ENCODE measurements at places on chromosomes 12 and 14.

GRCh38 chr14:87306409-87307168, 686.4 kb downstream of the GALC start:
- no peak for DNase-seq

- no peak for DNase-seq
Measured at GRCh38 chr12:50933459-50934124, 18.8 kb upstream of the HIGD1C start.

DNA sequence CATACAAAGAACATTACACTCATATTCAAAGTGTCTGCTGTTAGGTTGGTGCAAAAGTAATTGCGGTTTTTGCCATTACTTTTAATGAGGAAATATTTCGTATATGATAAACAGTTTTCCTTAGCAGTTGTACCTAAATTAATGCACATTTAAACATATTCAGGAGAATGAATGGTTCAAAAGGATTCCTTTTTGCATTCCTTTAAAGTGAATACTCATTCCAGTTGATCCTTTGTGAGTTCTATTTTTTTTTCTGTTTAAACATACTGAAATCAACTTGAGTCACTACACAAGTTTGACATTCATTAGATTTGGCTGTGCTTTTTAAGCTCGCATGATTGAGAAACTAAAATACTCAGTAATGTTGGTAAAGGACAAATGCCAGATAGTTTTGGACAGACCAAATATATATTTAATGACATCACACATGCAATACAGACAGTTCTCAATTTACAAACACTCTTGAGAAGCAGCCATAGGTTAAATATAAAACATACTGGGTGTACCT, 13.8 kb upstream of the SLC38A2 start:
- DNase-seq, result no peak

- no peak for DNase-seq
Measured at GRCh38 chr12:69602954-69603353, 7.8 kb downstream of the LRRC10 start.

DNA sequence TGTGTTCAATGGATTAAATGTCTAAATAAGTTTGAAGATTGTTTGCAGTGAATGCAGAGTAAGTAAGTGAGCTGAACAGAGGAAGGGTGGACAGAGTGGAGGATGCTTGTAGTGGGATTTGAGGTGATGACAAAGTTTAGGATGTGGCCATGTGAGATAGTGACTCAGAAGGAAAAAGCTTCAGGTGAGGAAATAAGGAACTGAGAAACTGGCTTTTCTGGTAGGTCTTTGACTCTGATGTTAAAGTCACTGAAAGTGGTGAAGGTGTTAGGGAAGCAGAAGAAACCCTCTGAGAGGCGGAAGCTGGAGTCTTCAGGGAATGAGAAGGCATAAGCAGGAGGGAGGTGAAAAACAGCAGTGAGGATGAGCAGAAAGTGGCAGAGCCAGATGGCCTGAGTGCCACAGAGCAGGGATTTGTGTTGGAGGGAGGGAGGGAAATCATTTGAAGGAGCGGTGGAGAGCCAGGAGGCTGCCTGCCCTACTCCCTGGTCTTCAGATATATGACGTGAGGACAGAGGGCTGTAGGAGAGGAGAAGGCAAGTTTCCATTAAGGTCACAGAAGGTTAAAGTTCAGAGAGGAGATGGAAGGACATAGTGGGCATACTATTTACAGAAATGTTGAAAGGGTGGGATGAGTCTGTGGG, 24.8 kb downstream of the RGS6 start:
- no peak for DNase-seq

GRCh38 chr14:105220699-105221597, 27.4 kb upstream of the BTBD6 start:
- DNase-seq, result no peak

DNA sequence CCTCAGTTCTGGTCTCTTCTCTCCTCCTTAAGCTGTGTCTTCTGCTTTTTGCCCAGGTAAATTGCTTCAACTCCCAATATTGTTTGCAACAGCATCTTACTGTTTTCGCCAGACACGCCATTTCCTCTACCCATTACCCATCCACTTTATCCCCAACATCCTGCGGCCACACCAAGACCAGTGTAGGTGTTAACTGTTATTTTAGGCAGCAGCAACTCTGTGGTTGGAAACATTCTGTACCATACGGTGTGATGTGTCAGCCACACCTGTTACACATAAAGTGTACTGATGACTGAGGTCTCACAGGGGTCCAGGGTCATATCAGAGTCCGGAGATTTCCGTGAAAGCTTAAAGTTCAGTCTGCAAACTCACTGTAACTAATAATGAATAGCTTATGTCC, 21.8 kb upstream of the KLRD1 start:
- DNase-seq, result no peak

- DNase-seq, result no peak
Measured at GRCh38 chr12:65051218-65051617, 69.9 kb downstream of the WIF1 start.

GRCh38 chr12:4116251-4117111, 157.1 kb upstream of the CCND2 start:
- no peak for DNase-seq

- DNase-seq, result no peak
Measured at GRCh38 chr14:61179796-61180398, 101.2 kb downstream of the TMEM30B start.

DNA sequence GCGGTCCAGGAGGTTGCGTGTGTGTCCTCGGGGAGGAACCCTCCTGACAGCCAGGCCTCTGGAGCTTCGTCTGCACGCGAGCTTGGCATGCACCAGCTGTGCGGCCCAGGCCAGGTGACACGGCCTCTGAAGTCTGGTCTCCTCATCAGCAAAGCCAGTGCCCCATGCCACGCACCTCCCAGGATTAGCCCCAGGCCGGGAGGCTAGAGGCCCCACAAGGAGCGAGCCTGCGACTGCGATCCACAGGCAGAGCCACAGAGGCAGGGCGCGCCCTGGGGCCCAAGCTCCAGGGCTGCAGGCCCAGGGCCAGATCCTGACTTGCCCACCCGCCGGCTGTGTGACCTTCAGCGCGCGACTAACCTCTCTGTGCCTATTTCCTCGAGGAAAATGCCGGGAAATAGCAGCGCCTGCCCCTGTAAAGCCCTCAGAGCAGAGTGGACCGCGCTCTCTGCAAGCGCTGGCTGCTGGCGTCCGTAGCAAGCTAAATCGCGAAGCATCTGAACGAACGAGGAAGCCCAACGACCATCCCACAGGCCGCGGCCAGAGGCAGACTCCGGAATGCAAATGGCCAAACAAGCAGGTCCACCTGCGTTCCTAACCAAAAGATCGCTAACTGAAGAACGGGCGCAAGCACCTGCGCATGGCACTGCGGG, 492 bp upstream of the BTBD6 start:
- DNase-seq, result no peak

GRCh38 chr14:23704890-23705289, 68.7 kb downstream of the DHRS2 start:
- DNase-seq, result no peak

- DNase-seq, result no peak
Measured at GRCh38 chr12:2013527-2014223, 9.4 kb upstream of the DCP1B start.

GRCh38 chr12:57319678-57320469, 68.9 kb upstream of the STAC3 start:
- no peak for DNase-seq

DNA sequence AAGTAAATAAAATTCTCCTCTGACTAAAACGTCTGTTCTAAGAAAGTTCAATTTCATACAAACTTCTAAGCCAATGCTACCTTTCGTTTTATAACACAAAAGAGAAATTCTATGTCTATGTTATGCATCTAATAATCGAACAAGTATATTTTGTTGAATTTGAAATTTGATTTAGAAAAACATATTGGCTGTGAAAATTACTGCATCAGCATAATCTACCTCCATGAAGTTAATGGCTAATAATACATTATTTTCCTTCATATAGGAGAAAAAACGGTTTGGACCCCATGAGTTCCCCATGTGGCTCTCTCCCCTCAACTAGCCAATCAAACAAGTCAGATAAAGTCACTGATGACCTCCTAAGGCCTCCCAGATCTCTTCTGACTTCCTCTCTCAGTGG, 106.5 kb downstream of the KCNH5 start:
- no peak for DNase-seq

DNA sequence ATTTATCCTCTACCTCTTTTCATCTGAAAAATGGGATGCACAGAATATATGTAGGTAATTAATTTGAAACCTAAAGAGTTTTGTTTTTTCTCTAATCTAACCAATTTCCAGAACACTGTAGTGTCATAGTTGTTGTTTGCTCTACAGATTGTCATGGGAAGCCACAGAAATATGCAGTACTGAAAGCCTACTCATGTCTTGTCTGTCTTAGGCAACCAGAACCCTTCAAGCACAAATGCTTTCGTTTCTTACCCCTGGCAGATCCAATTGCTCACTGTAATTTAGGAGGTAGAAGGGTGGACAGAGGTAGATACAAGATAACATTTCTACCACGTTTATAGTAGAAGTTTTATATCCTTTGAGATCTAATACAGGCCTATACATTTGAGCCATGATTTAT, 330.2 kb upstream of the NOVA1 start:
- no peak for DNase-seq

DNA sequence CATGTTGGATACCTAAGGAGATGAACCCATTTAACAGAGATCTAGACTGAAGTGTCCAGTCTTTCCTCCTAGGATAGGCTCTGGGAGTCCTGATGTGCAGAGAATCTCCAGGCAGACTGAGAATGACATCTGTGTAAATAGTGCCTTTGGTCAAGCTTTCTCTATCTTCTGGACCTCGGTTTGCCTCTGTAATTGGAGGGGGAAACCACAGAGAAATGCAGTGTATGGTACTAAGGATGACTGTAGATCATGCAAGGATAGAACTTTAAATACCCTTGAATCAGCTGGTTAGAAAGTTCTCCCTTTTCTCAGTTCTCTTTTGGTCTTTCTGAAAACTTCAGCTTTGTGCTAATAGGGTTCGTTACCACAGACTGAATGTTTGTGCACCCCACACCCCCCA, 112.2 kb downstream of the PTPN11 start:
- no peak for DNase-seq

DNA sequence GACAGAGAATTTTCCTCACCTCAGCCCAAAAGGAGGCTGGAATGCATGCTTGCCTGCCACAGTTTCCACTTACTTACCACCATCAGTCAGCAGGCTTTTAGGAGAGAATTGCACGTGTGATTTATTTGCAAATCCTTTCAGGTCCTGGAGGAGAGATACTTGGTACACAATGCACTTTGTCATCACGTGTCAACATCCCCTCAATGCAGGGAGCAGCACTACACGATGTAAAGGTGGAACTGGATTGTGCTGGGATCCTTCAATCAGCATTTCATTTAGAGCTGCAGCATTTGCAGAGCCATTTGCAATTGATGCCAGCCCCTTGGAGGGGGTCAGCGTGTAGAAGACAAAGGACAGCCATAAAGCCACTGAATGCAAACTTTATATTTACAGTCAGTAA, 218.1 kb downstream of the GLT1D1 start:
- DNase-seq, result no peak

DNA sequence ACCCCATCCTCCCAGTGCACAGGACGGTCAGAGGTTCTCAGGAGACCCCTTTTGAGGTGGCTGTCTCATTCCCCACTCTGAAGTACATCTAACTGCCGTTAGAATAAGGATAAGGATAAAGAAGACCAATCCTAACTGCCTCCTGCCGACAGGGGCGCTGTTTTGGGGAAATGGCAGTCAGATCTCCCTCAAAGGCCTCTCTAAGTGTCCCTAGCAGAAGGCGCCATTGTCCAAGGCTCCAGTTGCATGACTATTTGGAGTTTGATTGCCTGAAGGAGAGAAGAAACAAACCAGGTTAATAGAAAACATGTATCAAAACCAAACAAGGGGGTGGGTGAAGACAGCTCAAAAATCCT, 29.1 kb upstream of the KLRB1 start:
- DNase-seq, result no peak

GRCh38 chr14:51546603-51547258, 105.0 kb upstream of the FRMD6 start:
- DNase-seq, result no peak

GRCh38 chr12:76020731-76021672, 10.6 kb downstream of the PHLDA1 start:
- peak; percentile 33 for DNase-seq

DNA sequence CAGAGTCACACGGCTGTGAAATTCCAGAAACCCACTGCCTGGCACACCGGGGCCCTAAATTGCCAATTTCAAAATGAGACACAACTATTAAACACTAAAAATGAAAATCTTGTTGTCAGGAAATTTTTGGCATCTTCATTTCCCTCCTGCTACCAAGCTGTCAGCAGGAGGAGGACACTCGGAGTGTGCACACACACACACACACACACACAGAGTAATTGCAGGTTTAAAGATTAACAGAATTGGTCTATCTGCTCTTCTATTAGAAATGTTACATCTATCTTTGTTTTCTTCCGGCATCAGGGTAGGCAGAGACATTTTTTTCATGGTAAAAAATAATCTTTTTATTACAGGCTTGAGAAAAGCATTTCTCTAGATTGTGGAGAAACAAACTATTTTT, 314.2 kb downstream of the EGLN3 start:
- DNase-seq, result no peak

- DNase-seq, result no peak
Measured at GRCh38 chr14:35503646-35504045, 30.3 kb upstream of the INSM2 start.

DNA sequence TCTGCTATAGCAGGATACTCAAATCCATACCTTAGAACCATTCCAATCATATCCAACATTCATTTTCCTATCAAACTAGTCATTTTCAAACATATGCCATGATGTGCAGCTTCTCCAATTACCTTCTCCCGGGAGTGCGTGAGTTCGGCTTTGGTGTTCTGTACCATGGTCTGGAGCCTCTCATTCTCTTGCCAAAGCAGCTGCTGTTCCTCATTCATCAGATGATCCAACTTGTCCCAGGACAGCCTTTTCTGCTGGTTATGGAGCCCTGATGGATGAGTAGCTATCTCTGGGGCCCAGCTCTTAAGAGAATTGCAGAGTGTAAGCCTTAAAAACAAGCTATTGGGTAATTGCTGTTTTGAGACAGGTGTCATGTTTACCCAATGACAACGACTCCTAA, 71.1 kb upstream of the SAV1 start:
- DNase-seq, result no peak

GRCh38 chr14:92500491-92500941, 13.1 kb upstream of the RIN3 start:
- DNase-seq, result no peak

- no peak for DNase-seq
Measured at GRCh38 chr12:131493068-131493826, 217.6 kb upstream of the SFSWAP start.

DNA sequence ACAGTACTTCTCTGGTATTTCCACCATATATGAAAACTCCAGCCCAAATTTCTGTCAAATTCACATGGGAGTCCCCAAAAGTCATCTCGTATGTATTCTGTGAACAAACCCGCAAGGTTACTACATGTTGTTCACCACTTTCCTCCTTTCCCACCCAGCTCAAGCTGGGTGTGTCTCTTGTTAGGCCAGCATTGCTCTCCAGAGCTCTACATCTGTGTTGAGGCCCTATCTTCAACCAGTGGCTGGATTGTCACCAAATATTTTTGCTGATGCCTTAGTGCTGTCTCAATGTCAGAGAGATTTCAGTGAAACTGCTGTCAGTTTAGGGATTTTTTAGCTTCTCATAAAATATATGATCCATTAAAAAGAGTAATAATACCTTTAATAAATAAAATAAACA, 230.9 kb downstream of the BTG1 start:
- DNase-seq, result no peak

Measured in stimulated activated CD4-positive, alpha-beta T cell treated with anti-CD3 and anti-CD28 coated beads, TNF-alpha, amount 100 ng/mL, for 24 hours (primary cell).